ENCODE measurements at places on chromosomes 7 and 10.

DNA sequence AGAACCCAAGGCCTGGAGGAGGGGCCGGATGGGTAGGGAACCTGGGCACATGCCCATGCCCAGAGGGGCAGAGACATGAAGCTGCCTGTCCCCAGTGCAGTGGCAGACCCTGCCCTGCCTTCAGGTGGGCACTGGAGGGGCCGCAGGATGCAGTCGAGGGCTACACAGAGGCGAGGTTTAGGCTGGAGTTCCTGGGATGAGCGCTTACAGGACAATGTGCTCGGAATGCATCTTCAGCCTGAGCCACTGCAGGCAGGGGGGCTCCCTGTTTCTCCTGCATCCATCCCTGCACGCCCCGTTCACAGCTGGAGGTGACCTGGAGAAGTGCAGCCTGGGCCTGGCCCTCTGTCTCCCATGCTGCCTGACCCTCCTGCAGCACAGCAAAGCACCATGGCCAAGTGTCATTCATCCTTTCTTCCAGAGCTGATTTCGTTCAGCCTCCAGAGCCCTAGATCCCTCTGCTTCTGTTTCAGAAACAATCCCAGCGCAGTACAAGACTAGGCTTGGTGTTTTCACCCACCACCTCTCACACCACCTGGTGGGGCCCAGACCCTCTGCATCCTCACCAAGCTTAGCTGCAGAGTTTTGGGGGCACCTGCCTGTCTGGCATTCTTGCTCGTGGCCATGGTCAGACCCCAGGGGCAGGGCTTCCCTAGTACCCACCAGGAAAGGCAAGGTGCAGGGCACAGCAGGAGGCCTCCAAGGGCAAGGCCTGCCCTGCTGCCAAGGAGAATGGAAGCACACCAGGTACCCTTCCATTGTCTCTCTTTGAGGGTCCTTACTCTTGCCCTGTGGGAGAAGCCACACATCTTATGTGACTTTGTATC lies 311.9 kb downstream of the TCERG1L start:
- DNase-seq = no peak

DNA sequence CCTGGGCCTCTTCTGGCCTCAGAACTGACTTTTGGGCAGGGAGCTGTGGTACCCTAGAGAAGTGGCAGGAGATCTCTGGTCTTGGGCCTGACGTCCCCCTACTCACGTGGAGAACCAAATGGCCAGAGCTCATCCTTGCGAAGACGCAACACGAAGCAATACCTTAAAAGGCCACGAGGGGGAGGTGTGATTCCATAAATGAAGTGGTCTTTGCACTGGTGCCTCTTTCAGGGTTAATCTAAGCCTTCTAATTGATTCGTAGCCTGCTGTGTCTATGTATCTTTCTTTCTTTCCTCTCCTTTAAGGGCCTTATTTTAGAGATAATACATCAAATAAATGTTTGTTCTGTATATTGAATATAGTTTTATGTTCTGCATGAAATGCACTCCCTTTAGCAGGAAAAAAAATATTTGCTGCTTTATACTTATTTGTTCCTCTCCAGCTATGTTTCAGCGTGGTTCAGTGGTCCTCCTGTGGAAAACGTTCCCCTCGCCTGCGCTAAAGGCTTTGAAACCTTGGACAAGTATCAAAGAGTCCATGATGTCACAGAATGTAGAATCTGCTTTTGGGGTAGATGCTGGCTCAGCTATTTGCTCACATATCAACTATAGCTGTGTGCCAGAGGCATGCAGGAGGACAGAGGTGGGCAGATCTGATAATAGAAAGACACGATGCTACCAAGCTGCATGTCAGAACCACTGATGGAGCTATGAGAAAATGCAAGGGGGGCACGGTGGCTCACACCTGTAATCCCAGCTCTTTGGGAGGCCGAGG lies 41.0 kb downstream of the STRA8 start:
- peak; percentile 48 for DNase-seq

GRCh38 chr10:89183571-89183970 lies 23.5 kb downstream of the CH25H start:
- no peak for DNase-seq

- DNase-seq = no peak
These were observed 7.4 kb downstream of the CCNY start for GRCh38 chr10:35343739-35344138.

- no peak for DNase-seq
These were observed 19.4 kb downstream of the PON3 start for GRCh38 chr7:95376632-95377400.

GRCh38 chr7:28684650-28685241 lies 272.4 kb downstream of the CREB5 start:
- no peak for DNase-seq

- DNase-seq = no peak
These were observed 37.0 kb upstream of the ZMIZ1 start for GRCh38 chr10:79031723-79032122.

DNA sequence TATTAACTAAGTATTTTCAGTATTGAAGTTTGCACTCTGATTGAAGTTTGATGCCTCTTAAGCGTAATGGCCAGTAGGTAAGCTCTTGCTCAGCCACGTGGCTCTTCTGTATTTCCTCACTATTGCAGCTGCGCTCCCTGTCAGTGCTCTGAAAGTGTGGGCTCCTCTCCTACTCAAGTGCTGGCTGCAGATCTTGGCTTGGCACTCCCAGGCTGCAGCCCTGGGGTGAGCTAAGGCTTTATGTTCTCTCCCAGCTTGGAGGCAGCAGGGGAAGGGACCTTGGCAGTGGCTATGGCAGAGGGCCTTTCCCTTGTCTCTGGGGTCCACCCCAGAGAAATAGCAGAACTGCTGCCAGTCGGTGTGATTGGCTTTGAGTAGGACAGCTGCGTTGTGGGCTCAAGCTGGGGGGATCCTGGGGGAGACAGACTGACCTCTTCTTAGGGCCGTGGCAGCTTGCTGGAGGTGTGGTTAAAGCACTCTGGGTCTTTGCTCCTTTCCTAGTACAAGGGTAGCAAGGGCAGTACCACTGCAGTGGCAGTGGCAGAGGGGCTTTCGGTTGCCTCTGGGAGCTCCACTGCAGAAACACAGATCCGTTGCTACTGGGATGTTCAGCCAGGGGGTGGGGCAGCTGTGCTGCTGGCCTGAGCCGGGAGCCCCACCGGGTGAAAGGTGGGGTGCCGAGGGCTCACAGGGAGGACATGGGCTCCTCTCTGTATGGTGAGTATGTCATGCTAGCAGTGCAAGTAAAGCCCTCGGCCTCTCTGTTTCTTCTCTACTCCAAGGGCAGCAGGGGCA lies 100.5 kb downstream of the GLCCI1 start:
- DNase-seq = no peak

- no peak for DNase-seq
These were observed at the start of gene HTR7 for GRCh38 chr10:90857635-90858460. HTR7 (minus strand) TSS chr10:90858039; CDS start chr10:90857671, 368 bp downstream.

GRCh38 chr7:101559586-101559985 lies 69.5 kb downstream of the MYL10 start:
- no peak for DNase-seq

GRCh38 chr7:4119848-4120247 lies 562.2 kb upstream of the FOXK1 start:
- DNase-seq = no peak

GRCh38 chr10:91575044-91575610 lies 57.7 kb downstream of the PPP1R3C start:
- DNase-seq = no peak

DNA sequence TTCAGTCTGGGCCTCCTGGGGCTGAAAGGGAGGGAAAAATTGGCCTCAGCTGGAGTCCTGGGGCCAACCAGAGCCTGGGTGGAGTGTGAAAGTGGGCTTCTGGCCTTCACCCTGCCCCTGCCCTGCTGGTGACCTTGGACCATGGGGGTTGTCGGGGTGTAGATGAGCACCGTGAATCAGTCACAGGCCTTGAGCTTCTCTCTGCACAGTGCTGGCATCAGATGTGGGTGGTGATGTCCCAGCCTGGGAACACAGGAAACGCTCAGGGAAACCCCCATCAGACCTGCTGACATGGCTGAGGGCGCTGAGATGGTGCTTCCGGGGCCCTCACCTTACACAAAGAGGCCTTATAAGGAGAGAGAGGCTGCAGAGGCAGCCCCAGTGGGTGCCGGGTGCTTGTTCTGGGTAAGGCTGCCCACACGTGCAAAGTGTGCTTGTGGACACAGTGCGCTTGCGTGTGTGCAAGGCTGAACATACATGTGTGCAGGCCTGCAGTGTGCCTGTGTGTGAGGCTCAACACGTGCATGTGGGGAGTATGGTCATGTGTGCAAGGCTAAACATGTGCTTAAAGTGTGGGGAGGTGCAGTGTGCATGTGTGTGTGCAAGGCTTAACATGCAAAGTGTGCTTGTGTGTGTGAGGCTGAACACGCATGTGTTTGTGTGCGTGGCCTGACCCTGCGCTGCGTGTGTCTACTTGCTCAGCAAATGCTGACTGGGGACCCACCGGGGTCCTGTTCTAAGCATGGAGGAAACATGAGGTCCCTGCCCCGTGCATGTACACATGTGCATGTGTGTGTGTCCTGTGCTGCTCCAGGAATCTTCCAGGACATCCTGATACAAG lies 6.5 kb downstream of the ARPC1B start:
- DNase-seq = peak; percentile 81

DNA sequence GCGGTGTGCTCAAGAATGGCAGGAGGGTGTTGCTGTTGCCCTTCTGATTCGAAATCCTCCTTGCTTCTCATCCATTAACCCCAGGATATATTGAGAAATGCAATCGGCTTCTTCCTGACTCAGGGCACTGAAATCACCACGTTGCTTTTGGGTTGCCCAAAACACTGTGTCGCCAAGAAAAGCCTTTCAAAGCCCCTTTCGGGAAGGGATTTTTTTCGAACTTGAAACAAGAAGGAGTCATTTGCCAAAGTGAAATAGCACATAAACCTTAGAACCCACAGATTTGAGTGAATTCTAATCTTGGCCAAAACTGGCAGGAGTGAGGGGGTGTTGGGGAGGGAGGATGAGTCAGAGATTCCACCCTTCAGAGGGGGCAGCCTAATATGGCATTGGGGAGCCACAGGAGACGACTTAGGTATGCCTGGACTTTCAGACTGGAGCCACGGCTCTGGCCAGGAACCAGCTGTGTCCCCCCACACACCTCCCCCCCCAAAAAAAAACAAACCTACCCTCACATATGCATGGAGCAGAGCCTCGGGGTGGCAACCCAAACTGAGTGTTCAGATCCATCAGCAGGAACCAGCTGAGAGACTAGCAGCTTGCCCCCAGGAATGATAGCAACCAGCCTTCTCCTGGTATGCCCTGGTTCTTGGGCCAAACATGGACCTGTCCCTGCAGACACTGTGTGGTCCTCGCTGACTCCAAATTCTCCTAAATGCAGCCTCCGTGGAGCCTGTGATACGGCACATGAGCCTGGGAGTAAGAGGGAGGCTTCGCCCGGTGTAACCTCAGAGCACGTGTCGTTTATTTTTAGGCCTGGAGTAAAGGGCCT lies 138.4 kb downstream of the FGFR2 start:
- no peak for DNase-seq

GRCh38 chr10:119285495-119286267 lies 78.3 kb downstream of the GRK5 start:
- DNase-seq = no peak

DNA sequence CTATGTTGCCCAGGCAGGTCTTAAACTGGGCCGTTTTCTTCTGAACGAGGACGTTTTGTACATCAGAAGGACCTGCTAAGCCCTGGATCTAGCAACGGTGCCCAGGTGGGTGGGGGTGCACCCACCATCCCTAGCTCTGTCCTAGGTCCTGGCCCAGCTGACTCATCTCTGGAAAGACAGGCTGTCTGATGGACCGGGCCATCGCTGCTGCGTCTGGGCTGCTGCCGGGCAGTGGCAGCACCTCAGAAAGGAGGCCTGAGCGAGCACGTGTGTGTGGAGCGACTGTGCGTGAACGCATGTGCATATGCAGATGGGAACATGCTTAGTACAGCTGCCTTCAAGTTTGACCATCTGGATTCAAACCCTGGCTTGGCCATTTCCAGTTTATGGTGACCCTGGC lies 7.3 kb upstream of the ELFN1 start:
- no peak for DNase-seq

- DNase-seq = no peak
These were observed 310.4 kb downstream of the EXOC4 start for GRCh38 chr7:133563251-133563650.

GRCh38 chr10:86079088-86079487 lies 287.5 kb downstream of the GRID1 start:
- no peak for DNase-seq

- no peak for DNase-seq
These were observed 8.1 kb downstream of the IRF5 start for GRCh38 chr7:128945668-128946366.

GRCh38 chr10:10722422-10722821 lies 295.2 kb upstream of the CELF2 start:
- no peak for DNase-seq

DNA sequence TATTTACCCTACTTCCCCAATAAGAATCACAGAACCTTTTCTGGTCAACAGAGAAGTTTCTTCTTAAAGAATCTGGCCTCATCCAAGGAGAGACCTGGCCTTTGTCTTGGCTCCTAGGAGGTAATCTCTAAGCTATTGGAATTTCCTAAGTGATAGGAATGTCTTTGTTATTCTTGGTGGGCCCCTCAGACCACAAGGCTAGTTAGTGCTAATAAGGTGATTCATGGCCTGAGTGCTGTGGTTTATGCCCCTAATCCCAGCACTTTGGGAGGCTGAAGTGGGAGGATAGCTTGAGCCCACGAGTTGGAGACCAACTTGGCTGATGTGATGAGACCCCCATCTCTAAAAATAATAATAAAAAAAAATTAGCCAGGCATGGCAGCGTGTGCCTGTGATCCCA lies 60.0 kb upstream of the CYP2C18 start:
- no peak for DNase-seq

DNA sequence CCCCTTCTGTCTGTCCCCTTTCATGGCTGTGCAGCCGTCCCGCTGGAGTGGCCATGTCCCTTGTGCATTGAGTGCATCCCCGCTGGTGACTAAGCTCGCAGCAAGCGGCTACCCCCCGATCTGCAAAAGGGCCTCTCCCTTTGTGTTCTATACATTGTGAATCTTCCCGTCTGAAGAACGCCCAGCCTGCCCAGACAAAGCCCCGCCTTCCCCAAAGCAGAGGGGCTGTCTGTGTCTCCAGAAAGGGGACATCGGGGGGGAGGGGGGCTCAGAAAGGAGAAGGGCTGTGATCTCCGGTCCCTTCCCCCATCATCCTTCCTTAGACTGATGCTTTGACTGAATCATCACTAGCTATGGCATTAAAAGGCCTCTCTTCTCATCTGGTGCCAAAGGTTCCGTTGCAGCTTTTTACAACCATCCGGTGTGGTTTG lies 11.9 kb downstream of the NPTX2 start:
- DNase-seq = no peak

GRCh38 chr10:133474027-133474426 lies 20.3 kb downstream of the SCART1 start:
- no peak for DNase-seq

DNA sequence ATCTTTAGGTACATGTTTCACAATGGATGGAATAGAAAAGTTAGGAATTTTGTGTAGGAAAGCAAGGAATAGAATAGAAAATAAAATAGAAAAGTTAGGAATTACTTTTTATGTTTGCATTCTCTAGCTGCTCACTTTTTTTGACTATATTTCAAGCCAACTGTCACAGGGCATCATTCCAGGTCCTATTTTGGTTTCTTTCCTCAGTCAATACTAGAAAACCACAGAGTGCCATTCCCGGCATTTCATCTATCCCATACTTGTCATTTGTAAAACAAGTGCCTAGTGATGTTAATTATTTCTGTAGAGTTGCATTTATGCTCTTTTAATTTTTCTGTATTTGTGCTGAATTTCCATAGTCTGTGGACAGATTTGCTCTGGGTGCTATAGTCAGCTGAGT lies 66.2 kb downstream of the SDK1 start:
- no peak for DNase-seq

GRCh38 chr7:108245523-108246226 lies 115.5 kb upstream of the LAMB4 start:
- no peak for DNase-seq

Measured in activated naive CD4-positive, alpha-beta T cell (primary cell).